Stimulated activated CD4-positive, alpha-beta T cell treated with anti-CD3 and anti-CD28 coated beads, Interleukin-4, amount 100 ng/mL, for 1 hour (primary cell): ENCODE measurements at places on chromosomes 4 and X.

DNA sequence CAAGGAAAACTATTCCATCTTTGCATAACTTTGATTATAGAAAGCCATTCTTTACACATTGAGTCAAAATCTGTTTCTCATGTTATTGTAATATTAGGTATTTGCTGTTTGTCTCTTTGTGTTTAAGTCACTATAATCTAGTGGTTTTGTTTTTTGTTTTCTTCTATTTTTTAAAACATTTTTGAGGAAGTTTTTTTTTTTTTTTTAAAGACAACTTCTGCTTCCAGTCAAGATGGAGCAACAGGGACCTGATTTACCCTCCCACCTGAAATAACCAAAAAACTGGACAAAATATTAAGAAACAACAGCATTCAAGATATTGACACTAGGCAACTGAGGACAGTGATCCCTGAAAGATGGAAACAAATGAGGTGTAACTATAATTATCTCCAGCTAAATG, 18.4 kb upstream of the NSUN7 start:
- DNase-seq = no peak

GRCh38 chr4:180153587-180153986, 2089.6 kb upstream of the TENM3 start:
- no peak for DNase-seq

GRCh38 chr4:1985780-1986577, 22.8 kb downstream of the NELFA start:
- DNase-seq = no peak

GRCh38 chrX:16882702-16883486, 12.7 kb upstream of the RBBP7 start:
- DNase-seq = peak; percentile 70

- no peak for DNase-seq
These were observed 63.1 kb downstream of the ANXA5 start for GRCh38 chr4:121633653-121634052.

DNA sequence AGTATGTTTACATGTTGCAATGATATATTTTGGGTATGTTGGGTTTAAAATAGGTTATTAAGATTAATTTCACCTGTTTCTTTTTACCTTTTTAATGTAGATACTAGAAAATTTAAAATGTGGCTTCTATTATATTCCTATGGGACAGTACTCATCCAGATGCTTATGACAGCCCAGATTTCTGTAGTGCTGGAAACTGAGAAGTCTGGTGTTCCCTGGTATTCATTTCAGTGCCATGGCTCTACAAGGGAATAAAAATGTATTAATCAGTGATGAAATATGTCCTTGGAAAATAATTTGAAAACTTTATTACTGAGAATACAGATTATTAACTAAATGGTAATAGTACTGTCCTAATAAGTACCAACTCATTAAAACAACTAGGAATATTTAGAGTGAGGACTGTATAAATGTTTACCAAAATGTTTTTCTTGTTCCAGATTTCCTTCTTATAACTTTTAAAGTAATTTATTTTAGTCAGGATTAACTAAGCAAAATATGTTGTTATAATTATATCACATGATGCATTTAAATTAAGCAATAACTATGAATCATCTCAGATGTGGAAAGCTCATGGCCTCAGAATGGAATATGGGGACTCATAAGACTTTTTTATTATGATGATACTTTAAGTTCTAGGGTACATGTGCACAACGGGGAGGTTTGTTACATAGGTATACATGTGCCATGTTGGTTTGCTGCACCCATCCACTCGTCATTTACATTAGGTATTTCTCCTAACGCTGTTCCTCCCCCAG, 25.3 kb downstream of the ARHGAP24 start:
- DNase-seq = no peak

GRCh38 chrX:64204701-64205440, 637 bp downstream of the AMER1 start:
- DNase-seq = peak; percentile 7

DNA sequence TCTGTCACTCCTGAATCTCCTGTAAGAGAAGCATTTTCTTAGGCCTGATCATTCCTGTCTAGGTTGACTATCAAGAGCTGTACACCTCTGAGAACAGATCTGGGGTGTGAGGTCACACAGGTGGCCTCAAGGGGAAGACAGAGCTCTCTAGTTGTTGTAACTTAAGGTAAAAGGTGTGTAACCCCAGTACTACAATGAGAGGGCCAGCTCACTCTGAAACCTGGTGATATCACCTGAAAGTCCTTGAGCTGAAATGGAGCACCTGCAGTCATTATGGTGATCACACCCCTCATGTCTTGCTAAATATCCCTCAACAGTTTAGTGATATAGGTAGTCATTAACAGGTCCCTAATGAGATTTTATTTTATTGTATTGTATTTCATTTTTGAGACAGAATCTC, 8.8 kb upstream of the FAM9C start:
- no peak for DNase-seq

DNA sequence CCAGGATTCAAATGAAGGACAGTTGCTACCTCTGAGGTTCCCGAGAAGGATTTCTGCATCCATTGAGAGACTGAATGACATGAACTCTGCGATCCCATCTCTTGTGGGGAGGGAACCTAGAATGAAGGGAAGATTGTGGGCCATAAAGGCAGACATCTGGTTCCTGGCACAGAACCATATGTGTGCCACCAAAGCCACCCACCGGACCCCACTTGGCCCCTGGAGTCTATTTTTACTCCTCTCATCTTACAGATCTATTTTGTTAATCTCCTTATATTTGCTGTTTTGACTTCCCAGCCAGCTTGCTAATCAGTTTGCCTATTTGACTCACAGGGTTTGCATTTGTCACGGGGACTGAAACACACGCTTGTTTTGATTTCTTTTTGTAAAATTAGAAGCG, 7.3 kb downstream of the SOD3 start:
- no peak for DNase-seq
